KBM-7 (cell line): ENCODE measurements at places on chromosomes 2 and 18.
A peak's percentile ranks its signal among the peaks of the same experiment; 100 is the strongest.

DNA sequence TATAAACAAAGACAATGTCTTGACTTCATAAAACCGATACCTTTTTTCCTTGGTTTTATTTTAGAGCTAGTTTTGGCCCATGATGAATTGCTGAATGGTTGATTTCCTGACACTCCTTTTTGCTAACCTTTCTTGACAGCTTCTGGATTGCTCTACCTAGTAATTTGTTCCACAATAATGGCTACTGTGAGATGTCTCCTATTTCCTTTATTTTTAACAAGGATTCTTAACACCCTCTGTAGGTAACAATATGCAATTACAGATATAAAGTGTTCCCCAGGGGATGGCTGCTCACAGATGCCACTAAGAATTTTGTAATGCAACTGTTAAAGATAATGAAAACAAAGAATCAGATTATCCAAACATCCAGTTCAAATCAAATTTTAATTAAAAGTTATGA, 100.8 kb upstream of the ATP5MC3 start:
- DNase-seq, result peak; percentile 54

DNA sequence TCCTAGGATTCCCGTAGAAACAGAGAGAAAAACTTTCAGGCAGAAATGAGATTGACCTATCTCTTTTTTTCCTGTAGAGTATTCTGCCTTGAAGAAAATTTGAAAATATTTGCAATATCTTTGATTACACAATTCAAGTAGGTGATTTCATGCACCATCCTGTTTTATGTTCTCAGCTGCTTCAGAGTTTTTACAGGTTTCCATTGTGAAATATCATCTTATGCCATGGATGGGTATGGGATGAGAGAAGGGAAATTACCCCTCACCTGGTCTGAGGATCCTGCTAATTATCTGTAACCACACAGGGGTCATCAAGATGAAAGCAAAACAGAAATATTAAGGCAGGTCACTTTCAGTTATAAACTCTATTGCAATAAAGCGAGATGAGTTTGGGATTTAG, 264.8 kb downstream of the TXNL1 start:
- no peak for DNase-seq

DNA sequence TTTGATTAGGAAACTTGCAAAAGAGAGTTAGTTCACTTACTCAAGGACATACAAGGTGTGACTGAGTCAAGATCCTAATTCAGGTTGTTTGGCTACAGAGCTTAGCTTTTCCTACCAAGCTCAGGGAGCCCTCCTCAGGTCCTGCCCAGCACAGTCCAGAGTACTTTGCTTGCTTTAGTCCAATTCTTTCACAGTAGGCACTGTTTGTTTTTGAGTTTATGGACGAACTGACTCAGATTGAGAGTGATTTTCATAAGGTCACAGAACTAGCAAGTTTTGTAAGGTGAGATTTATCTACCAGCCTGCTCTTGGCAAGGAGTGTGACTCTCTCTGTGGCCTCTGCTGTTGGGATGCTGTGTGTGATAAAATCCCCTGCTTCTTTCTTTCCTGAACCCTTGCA, 310.5 kb downstream of the PTPRM start:
- DNase-seq, result no peak

DNA sequence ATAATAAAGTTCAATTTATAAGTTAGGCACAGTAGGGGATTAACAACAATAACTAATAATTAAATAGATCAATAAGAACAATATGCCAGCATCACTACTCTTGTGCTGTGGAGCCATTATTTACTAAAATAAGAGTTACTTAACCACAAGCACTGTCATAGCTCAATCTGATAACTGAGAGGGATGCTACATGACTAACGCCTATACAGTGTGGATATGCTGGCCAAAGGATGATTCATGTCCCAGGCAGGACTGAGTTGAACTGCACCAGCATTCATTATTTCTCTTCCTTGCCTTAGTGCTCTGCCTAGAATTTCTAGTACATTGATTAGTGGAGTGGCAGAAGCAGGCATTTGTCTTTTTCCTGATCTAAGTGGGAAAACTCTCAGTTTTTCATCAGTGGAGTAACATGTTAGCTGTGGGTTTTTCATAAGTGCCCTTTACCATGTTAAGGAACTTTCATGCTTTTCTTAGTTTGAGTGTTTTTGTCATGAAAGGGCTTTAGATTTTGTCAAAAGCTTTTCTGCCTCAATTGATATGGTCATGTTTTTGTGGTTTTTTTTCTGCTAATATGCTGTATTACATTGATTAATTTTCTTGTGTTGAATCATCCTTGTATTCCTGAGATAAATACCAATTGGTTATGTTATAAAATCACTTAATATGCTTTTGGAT, 21.7 kb downstream of the KIAA1328 start:
- no peak for DNase-seq

- peak; percentile 88 for DNase-seq
Measured at GRCh38 chr18:24530630-24531111, 70.2 kb downstream of the HRH4 start.

DNA sequence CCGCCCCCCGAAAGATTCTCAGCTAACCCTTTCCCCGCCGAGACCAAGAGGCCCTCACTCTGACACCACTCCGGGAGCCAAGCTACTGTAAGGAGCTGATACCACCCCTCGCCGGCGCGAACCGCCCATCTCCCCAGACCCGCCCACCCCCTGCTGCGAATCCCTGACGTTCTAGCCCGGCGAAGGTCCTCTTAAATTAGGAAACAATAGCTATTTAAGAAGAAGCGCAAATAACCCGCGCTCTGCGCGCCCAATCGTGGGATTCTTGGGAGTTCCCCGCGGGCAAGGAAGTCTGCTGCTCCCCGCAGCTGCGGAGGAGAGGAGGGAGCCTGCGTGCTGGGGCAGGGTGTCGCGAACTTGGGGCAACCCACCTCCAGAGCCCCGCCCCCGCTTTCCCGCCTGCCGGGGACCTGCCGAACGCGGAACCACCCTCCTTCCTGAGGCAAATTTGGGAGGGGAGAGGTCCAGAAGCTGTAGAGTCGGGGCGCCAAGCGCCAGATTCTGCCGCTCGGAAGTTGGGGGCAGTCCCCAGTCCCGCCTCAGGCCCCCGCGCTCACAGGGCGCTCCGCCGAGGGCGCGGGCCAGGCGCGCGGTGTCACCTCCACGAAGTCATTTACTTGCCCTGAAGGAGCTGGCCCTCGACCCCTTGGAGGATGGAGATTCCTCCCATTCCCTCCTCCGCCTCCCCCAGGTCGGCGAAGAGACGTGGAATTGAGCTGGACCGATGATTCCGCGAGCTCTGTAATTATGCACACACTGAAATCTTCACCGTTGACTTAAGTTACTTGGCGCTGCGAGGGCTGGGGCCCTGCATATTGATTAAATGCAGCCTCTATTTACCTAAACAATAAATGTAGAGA, 8.4 kb upstream of the SP9 start:
- DNase-seq, result no peak

DNA sequence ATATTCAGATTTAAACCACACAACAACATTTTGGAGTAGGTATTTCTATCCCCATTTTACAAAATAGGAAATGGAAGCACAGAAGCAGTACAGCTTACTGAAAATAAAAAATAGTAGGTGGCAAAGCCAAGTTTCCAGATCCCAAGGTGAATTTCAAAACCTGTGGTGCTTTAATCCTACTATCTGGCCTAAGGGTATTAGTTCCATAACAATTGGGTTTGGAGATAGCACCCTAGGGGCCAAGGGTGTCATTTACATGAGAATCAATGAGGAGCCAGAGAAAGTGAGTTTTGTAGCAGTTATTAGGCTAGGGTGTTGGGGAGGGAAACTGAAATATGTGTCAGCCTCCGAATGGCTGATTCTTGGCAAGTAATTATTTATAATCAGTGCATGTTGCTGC, 24.9 kb downstream of the OSBPL6 start:
- no peak for DNase-seq

DNA sequence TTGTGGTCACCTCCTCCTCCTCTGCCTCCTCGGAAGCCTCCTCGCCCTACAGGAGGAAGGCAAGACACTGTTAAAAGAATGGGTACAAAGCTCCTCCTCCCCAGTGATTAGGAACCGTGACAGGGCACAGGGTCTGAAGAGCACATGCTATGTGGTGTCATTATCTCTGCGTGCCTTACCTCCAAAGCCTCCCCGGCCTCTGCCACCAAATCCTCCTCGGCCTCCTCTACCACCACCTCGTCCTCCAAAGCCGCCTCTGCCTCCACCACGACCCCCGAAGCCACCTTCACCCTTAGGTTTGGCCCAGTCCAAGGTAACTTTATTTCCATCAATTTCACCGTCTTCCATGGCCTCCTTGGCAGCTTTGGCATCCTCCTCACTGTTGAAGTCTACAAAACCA, 9.1 kb downstream of the NCL start:
- no peak for DNase-seq

- DNase-seq, result no peak
Measured at GRCh38 chr18:58761970-58762780, 90.9 kb downstream of the MALT1 start.

GRCh38 chr2:74863802-74864248, 29.9 kb downstream of the HK2 start:
- DNase-seq, result no peak

GRCh38 chr2:98903064-98903355, 33.0 kb downstream of the CRACDL start:
- DNase-seq, result no peak

DNA sequence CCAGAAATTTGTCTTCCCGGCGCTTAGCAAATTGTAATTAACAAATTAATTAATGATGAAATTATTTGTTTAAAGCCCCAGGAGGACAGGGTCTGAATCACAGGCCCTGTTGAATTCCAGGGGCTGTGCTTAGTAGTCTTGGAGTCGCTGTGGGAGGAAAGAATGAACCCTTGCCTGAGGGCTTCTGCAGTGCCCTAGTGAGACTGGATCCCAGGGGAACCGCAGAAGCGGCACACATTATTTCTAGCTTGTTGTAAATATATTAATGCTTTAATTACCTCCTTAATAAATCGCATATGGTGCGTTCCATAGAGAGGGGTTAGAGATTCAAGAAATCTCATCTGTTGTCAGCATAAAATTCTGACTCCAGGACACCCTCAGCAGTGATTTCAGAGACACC, 235.4 kb downstream of the CELF4 start:
- DNase-seq, result no peak

- no peak for DNase-seq
Measured at GRCh38 chr2:180829261-180829660, 151.1 kb upstream of the UBE2E3 start.

GRCh38 chr2:68251187-68251854, 1.0 kb downstream of the PPP3R1 start:
- peak; percentile 89 for DNase-seq

DNA sequence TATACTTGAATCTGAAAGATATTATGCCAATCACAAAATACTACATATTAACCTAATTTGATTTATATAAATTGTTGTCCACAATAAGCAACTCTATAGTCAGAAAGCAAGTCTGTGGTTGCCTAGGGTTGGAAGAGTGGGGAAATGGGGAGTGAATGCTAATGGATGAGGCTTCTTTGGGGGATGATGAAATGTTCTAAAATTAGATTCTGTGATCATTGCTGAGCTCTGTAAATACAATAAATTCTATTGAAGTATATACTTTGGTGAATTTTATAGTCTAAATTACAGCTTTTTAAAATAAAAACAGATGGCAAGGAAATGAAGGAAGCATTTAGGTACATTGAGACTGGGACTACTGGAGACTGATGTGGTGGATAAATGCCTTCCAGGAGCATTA, 275.5 kb downstream of the MBD2 start:
- DNase-seq, result no peak

- no peak for DNase-seq
Measured at GRCh38 chr2:27903649-27904404, 13.3 kb downstream of the BABAM2 start.

DNA sequence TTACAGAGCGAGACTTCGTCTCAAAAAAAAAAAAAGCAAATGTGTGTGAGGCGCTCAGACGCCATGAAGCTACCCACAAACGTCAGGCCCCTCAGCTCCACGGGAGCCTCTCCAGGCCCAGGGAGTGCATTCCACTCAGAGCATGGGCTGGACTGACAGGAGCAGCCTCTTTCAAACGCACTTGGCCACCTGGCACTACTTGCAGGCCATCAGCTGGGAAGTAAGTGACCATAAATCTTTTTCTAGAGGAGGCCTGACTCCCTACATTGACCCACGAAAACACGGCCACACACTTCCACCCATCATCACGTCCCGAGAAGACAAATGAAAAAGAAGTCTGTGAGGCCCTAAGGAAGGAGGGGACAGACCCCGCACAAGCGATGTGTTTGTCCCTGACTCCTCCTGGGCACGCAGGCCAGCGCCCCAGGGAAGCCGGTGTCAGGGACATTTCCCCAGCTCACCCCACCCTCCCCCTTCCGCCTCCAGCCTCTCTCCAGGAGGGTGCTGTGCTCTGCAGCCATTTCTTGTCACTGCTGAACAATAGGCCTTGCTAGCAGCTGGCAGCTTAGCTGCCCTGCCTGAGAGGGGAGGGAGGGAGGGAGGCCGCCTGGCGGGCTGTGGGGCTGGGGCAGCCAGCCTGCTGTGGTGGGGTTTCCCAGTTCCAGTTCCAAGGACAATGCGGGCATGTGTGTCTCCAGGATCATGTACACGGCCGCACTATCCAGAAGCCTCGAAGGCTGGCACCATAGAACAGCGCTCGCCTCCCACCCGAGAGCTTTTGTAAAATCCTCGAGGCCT, 26.6 kb downstream of the SERTAD2 start:
- no peak for DNase-seq

DNA sequence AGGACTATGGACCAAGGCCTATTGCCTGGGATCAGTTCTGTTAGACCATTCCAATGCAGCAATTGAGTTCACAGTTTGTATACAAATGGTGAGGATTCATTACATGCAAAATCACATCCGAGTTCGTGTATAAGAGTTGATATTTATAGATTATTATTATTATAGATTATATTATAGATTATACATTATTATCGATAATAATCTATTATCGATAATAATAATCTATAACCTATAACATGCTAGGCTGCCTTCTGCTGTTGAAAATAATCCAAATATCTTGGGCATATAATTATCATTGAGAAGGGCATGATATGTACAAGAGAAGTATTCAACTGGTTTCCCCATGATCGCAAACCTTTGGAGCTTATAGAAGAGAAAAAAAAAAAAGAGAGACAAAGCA, 135.7 kb downstream of the DPP4 start:
- DNase-seq, result no peak

- DNase-seq, result no peak
Measured at GRCh38 chr2:17899871-17900270, 21.4 kb downstream of the KCNS3 start.

DNA sequence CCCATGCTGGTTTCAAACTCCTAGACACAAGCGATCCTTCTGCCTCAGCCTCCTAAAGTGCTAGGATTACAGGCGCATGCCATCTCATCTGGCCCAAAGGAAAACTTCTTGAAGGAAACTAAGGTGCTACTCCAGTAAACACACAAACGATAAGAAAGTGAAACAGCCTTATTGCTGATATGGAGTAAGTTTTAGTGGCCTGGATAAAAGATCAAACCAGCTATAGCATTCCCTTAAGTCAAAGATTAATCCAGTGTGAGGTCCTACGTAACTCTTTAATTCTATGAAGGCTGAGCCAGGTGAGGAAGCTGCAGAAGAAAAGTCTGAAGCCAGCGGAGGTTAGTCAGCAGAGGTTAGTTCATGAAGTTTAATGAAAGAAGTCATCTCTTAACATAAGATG, 40.8 kb upstream of the POTEE start:
- DNase-seq, result no peak
